ENCODE measurements at places on chromosomes 5 and 9.

DNA sequence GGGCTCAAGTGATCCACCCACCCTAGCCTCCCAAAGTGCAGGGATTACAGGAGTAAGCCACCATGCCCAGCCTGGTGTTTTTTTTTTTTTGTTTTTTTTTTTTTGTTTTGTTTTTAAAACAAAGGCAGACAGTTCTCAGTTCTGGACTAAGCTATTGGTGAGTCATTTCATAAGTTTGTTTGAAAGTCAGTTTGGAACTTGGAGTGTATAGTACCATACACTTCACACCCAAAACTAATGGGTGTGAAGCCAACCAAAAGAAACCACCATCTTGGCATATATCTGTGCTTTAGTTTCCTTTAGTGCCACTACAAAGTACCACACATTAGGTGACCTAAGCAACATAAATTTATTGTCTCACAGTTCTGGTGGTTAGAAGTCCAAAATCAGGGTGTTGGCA is 13.4 kb downstream of the MAST4 start:
- no peak for DNase-seq

- no peak for DNase-seq
These were observed 77.7 kb upstream of the NFIB start for GRCh38 chr9:14391620-14392019.

GRCh38 chr5:80615266-80615914 is 39.1 kb upstream of the MSH3 start:
- DNase-seq, result no peak

DNA sequence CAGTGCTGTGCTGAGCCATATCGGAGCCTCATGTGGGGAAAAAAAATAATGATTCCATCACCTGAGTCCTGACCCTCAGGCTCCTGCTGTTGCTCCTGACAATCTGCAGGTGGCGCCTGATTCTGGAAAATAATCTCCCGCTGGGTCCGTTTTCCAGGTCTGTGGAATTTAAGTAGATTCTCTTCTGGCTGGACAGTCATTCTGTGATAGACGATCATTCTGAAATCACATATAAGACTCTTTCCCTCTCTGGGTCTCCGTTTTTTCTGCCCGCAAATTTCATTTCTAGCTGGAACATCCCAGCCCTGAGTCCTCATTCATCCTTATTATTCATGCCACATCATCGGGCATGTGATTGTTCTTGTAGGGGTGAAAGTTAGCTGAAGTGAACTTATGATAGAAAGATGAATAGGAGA is 22.1 kb upstream of the STXBP1 start:
- peak; percentile 82 for DNase-seq

- DNase-seq, result peak; percentile 23
These were observed 720 bp downstream of the NOTCH1 start for GRCh38 chr9:136544964-136545691.

- DNase-seq, result no peak
These were observed 113.5 kb downstream of the FEM1C start for GRCh38 chr5:115431116-115431515.

DNA sequence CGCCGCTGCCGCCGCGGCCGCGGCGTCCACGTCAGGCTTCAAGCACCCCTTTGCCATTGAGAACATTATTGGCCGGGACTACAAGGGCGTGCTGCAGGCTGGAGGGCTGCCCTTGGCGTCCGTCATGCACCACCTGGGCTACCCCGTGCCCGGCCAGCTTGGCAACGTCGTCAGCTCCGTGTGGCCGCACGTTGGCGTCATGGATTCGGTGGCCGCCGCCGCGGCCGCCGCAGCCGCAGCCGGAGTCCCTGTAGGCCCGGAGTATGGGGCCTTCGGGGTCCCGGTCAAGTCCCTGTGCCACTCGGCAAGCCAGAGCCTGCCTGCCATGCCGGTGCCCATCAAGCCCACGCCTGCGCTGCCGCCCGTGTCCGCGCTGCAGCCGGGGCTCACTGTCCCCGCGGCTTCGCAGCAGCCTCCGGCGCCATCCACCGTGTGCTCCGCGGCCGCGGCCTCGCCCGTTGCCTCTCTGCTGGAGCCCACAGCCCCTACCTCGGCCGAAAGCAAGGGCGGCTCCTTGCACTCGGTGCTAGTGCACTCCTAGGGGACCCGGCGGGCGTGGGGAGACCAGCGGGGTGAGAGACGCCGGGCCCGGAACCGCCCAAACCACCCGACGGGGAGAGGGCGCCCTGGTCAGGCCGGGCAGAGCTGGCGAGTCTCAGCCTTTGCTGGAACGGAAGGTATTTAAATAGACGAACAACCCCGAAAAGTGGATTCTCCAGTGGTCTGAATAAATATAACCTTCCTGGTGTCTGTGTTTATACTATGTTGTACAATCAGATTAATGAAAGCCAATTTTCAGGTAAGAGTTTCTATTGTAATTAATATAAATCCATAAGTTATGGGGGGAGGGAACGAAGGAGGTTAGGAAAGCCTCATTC is 1.2 kb downstream of the FOXB2 start:
- DNase-seq, result no peak

DNA sequence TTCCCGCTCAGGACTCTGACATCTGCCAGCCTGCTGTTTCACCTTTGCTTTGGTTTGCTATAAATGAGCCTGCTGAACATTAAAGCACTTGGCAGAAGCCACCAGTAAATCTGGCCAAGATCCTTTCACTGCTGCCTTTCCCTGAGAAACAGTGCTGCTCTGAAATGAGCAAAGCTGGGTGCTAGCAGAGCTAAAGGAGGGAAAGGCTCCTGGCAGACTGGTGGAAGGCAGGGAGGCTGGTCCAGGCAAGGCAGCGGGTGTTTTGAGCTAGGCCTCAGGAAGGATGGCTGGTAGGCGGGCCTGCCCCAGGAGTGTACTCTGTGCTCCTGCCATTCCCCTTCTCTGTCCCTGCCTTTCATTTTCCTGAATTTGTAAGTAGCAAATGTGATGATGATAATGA is 52.5 kb upstream of the PTGS1 start:
- DNase-seq, result no peak

- no peak for DNase-seq
These were observed 38.8 kb upstream of the TENT4A start for GRCh38 chr5:6674421-6674820.
